Activated T-helper 1 cell treated with Interleukin-2 at 50 U/mL for 16 hours (primary cell): ENCODE measurements at places on chromosomes 7 and 10.
A peak's percentile ranks its signal among the peaks of the same experiment; 100 is the strongest.

GRCh38 chr10:5975641-5976473 lies 1.5 kb downstream of the IL15RA start:
- DNase-seq: no peak

GRCh38 chr7:148747274-148747673 lies 48.6 kb downstream of the CUL1 start:
- DNase-seq: no peak

GRCh38 chr10:119871881-119872609 lies 598 bp downstream of the MCMBP start:
- peak; percentile 41 for DNase-seq

DNA sequence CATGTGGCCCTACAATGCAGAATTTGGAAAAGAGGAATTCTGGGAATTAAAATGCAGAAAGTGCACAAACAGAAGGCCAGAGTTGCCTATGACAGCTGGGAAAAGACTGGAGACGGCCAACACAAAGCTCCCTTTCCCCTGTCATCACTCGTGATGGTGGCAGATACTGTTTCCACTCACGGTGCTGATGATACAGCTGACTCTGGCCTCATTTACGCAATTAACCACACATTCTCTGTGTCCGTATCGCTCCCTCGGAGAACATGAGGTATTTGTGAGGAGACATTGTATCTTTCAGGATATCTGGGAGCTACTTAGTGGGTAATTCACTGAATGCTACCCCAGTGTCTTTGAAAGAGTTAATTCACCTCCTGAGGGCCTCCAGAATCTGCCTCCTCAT lies 172.8 kb downstream of the TAX1BP1 start:
- no peak for DNase-seq

DNA sequence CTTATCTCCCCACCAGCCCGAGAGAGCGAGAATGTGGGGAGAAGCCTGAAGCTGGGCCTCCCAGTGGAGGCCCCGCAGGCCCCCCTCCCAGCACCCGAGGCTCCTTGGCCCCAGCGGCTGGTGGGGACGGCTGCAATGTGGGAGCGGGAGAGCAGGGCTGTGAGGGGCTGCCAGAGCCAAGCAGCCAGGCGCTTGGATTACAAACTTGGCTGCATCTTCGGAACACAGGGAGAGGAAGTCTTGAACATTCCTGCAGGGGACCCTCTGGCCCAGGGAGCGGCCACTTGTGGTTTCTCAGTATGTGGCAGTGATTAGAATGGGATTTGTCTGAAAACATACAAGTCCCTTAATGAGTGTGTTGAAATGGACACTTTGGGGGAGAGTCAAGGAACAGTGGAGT lies 23.2 kb downstream of the ELN start:
- no peak for DNase-seq

DNA sequence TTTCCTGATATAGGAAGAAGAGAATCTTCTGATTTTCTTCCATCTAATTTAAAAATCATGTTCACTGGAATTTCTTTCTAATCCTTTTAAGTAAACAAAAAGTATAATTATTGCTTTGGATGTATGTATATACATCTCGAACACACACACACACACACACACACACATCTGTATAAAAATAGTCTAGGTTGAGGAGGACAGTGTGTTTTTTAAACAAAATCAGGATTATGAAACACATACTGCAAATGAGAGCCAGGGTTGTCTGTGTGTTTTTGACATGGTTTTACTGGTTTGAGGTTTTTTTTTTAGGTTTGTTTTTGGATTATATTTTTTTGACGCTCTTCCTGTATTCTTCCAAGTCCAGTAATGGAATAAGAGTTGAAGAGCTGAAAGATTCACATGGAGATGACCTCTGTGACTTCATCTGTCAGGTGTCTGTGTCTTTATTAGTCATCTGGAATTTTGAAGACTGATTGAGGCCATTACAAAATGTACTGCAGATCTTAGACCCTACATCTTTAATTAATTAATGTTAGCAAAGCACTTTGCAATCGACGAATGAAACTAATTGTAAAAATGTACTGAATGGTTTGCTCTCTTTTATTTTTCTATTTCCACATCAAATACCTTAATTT lies 237.1 kb downstream of the SUGCT start:
- DNase-seq: no peak

DNA sequence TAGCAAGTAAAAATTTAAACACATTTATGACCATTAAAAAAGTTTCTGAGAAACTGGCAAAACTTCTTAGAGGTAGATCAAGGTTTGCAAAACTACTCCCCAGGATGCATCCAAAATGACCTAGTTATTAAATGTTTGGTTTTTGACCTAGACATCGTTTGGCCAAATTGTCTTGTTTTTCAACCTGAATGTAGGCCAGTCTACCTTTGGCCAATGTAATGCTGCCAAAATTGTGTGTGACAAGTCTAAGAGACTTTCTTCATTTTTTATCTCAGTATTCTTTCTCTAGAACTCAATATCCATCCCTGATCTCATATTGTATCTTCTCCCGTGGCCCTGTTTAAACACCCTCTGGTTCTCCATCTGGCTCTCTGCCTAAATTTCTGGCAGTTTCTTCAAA lies 202.0 kb downstream of the CXCL12 start:
- no peak for DNase-seq

DNA sequence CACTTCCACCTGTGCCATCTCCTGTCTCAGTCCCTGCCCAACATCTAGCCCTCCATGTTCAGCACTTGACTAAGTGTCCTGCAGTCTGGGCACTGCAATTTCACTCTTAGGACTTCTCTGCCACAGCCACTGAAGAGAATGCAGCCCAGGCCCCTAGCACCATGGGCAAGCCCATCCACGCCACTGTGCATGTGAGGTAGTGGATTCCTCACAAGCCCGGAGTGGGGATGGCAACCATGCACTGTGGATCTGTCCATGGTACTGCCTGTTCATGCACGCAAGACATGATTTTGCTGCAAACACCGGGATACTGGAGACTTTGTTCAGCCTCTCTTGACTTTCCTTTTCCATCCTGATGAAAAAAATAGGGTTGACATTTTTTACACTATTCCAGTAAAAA lies 12.3 kb downstream of the DDC start:
- no peak for DNase-seq

- no peak for DNase-seq
Measured at GRCh38 chr7:17495655-17496394, 197.4 kb downstream of the AHR start.

GRCh38 chr10:89037096-89037495 lies 46.5 kb downstream of the FAS start:
- DNase-seq: no peak

DNA sequence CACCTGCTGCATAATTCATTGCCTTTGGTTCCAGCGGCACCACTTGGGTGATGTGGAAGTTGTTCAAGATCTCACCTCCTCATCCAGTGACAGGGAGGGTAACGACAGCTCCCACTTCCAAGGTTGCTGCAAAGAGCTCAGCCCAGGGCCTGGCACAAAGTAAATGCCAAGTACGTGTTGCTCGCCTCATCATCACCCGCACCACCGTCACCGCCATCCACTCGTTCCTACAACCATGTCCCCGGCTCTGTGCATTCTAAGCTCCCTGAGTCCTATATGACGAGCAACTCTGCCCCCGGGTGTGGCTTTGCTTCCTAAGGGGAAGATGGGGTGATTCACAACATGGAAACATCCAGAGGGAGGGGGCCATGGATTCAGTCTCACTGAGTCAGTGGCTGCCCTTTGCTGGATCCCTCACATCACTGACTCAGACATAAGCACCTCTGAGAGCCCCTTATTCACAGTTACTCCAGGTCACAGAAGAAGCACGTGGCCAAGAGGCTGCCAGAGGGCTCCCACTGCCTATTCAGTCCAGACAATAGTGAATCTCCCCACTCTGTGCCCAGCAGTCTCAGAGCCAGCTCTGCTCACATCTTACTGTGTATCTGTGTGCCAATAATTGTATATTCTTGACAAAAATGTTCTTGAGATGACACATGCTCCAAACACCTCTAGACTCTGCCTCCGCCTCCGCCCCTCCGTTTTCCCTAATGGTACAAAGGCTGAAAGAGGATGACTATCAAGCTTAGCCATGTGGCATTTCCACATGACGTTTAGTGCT lies 159.1 kb downstream of the GFRA1 start:
- no peak for DNase-seq

DNA sequence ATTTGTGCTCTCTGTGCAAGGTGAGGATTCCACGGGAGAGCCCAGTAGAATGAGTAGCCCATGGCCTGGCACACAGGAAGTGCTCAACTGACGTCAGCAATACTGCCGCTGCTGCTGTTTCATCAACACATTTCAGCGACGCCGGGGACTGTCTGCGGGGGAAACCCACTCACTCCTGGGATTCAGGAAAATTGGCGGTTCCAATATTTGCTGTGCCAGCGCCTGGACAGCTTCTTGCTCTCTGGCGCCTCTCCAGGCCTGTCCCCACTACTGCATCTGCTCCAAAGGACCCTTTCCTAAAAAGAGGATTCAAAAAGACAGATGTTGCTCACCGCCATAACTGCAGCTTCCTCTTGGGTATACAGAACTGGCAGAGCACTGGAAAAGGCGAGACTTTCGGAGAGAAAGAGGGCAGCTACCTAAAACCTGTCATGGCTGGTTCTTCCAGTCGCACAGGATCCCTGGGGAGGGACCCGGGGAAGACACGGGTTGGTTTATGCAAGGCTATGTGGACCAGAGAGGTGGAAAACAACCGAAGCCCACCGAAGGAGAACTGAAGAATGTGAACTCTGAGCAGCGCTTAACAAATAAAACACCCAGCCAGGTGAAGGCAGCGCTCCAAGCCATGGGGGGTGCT lies 39.7 kb upstream of the ENO4 start:
- no peak for DNase-seq

DNA sequence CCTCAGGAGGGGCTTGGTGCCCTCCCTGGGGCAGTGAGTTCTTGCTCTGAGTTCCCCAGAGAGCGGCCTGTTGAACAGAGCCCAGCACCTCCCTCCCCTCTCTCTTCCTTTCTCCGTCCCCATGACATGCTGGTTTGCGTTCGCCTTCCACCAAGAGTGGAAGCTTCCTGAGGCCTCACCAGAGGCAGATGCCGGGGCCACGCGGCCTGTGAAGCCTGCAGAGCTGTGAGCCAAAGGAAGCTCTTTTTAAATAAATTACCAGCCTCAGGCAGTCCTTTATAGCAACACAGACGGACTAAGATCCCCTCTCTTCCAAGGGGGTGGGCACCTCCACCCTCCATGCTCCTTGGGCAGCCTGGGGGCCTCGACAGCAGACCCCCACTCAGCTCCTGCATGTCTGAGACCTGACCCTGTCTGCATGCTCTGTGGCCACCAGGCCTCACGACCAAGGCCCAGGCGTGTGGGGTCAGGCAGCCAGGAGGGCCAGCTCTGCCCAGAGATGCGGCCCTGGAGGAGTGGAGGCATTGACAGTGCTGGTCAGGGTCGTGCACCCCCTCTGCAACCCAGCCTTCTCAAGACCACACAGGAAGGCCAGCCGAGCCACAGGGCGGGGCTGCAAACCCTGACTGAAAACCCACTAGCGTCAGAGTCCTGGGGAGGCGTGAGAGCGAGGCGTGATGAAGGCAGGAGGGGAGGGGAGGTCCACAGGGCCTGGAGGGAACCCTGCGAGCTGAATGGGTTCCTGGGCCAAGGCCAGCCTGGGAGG lies 54.6 kb upstream of the ADGRA1 start:
- DNase-seq: no peak

- DNase-seq: no peak
Measured at GRCh38 chr7:30887464-30887872, 24.2 kb upstream of the AQP1 start.

DNA sequence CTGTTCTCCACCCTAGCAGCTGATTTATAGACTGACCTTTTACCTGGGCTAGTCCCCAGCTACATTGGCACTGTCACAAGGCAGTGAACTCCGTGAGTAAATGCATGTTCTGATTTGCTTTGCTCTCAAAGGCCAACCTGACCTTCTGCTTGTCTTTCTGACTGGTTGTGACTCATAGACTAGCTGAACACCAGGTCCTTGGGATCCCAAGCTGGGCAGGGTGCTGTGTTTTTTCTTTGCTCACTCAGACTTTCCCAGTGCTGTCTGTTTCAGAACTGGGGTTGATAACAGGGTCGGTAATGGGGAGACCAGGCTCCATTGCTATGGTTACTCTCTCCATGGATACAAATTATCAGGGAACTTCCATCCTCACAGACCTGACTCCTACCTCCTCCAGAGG lies 35.0 kb downstream of the EVX1 start:
- no peak for DNase-seq
